ENCODE measurements at places on chromosomes 1 and 21.
A peak's percentile ranks its signal among the peaks of the same experiment; 100 is the strongest.

DNA sequence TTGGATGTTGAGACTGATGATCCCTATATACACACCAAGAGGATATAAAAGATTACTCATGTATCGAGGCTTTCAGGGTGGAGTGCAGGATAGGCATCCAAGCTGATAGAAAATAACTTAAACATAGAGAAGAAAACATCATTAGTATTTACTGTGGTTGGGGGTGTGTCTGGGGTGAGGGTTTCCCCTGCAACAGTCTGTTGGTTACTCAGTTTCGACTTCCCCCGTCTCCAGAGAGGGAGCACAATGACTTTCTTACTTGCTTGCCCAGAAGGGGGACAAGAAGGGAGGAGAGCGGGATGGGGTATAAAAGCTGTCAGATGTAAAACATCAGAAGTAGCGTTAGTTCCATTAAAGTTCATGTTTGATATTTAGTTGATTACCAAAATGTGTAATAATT lies 717.4 kb upstream of the ZP4 start:
- DNase-seq: no peak

GRCh38 chr1:77060000-77060399 lies 159.2 kb downstream of the PIGK start:
- no peak for DNase-seq

GRCh38 chr1:16367968-16368890 lies 1.2 kb downstream of the SZRD1 start:
- DNase-seq: no peak

DNA sequence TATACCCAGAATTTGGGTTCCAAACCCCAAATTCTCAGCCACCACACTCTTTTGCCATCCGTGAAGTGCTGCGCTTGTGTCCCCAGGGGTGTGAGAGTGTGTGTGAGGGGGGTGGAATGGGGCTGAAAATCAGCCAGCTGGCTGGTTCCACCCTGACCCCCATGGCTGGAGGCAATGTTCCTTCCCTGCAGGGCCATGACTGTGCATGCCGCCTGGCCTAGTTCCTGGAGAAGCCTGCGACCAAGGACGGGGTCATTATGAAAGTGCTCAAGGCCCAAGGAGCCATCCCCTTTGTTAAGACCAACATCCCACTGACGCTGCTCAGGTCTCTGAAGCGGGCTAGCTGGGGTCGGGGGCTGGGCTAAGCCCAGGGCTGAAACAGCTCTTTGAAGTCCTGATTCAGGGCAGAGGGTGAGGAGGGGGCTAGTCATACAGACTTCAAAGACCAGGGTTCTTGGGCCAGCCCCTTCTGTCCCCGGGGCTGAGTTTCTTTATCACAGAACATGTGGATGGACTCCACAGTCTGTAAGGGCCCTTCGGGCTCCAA lies 38.7 kb downstream of the FAAH start:
- DNase-seq: no peak

GRCh38 chr1:232990176-232991128 lies 40.0 kb downstream of the NTPCR start:
- no peak for DNase-seq

DNA sequence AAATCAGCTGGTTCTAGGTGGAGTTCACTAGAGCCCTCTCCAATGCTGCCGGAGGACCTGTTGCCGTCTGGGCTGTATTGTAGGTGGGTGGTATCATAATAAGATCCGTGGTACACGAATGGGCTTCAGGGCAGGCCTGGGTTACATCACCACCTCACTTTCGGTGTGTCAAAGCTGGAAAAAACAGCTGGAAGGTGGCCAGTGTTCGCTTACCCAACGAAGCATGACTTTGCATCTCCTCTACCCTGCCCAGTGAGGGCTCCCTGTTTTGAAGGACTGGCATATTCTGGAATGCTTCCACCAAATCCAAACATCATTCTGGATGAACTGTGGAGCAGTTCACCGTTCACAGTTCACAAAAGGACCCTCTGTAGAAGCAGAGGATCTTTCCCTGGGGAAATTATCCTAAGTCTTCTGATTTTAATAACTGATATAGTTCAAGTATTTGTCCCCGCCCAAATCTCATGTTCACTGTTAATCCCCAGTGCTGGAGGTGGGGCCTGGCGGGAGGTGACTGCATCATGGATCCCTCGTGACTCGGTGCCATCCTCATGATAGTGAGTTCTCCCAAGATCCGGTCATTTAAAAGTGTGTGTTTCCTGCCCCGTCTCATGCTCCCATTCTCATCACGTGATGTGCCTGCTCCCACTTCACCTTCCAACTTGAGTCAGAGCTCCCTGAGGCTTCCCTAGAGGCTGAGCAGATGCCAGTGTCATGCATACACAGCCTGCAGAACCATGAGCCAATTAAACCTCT lies 429.0 kb downstream of the KIF26B start:
- DNase-seq: no peak

DNA sequence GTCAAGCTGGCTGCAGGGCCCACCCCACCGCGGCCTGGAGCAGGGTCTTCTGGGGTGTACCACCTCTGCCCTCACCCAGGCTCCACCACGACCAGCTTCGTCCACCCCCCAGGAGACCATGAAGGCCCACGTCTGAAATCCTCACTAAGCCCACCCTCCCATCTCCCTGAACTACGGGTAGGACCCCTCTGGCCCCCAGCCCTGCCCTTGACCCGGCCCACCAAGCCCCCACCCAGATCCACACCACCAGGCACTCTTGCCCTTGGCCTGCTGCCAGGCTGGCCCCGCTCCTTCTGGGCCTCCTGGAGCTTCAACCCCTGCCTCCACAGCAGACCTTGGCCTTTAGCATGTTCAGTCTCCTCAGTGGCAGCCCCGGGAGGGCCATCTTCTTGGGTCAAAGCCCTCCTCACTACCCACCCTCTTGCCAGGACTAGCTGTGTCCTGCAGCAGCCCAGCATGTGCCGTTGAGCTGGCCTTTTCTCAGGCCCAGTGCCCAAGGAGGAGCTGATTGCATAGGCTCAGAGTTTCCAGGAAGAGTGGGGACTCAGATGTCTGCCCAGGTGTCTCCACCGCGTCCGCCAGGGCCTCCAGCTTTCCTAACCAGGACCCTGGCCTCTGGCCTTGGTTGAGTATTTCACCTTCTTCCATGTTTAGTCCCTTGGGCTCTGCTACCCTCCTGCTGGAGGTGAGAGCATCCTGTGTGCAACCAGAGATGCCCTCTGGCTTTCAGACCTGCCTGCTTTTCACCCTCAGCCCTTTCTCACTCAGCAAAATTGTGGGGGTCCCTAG lies 17.7 kb upstream of the SAMD11 start:
- peak; percentile 66 for DNase-seq

DNA sequence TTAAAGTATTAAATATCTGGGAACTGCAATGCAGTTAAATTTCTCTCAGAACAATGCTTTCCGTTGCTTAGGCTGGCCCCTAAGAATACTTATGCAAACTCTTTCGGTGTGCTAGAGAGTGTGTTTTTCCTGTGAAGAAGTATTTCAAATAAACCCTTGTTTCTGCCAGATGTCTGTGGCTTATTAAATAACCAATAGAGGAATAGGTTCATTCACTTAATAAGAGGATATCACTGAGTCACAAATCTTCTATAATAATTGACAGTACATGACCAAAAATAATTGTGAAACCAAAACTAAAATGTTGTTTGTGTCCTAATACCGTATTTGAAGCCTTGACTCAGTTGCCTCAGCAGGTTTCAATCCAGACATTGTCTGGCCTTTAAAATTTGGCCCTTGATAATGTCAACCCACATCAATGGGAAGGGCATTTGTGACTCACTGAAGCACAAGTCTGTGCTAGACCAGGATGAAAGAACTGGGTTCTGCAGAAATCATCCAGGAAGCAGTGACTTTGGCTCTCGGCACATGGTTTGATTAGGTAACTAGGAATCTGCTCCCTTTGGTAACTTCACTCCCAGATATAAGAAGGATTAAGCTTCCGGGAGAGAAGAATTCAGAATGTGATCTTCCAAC lies 104.2 kb upstream of the BARHL2 start:
- DNase-seq: no peak

DNA sequence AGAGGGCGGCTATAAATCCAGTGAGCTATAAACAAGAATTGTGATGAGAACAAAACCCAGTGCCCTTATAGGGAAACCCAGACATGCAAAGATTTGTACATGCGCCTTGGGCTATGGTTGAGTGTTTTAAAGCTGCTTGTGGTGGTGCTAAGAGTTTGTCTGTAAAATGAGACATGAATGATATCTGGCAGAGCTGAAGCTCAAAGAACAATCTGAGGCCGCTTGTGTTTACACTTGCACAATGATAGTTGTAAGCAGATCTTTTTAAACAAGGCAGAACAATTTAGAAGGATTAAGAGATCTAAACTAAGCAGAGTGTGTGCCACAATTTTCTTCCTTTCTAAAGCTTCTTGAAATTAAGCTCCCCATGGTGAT lies 80.4 kb upstream of the ADAMTS5 start:
- DNase-seq: no peak

Data from type B pancreatic cell (in vitro differentiated cells).